ENCODE measurements at places on chromosomes 3 and 15.

DNA sequence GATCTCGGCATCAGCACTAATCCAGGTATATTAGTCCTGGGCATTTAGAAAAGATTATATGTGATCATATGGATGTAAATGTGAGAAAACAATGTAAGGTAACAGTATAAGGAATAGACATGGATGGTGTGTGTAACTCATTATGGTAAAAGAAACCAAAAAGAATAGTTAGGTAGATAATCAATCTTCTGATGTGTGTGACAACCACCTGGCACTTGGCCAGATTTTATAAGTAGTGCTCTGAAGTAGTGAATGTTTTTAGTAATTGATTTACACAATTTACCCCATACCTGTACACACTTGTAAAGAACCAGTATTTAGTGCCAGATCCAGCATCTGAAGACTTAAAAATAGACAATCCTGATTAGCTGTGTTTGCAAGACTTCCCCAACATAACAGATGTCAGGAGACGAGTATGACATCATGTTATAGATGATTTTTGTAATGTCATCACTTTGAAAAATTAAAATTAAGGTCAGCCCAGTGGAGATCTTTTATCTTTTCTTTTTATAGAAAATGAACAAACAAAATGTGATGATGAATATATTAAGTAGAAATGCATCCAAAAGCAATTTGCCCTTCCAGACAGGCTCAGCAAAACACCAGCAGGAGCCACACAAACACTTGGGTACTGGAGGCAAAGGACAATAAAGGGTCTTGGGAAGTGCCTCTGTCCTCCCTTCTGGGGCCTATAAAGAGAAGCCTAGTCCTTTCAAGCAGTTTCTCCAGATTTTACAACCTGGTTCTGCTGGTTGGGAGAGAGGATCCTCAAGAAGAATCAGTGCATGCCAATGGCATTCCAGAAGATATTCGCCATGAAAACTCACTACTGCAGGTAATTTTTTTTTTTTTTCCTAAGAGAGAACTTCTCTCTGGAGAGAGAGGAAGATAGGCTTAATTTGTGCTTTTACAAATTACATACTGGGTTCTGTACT, 140.7 kb downstream of the MECOM start:
- DNase-seq, result no peak

DNA sequence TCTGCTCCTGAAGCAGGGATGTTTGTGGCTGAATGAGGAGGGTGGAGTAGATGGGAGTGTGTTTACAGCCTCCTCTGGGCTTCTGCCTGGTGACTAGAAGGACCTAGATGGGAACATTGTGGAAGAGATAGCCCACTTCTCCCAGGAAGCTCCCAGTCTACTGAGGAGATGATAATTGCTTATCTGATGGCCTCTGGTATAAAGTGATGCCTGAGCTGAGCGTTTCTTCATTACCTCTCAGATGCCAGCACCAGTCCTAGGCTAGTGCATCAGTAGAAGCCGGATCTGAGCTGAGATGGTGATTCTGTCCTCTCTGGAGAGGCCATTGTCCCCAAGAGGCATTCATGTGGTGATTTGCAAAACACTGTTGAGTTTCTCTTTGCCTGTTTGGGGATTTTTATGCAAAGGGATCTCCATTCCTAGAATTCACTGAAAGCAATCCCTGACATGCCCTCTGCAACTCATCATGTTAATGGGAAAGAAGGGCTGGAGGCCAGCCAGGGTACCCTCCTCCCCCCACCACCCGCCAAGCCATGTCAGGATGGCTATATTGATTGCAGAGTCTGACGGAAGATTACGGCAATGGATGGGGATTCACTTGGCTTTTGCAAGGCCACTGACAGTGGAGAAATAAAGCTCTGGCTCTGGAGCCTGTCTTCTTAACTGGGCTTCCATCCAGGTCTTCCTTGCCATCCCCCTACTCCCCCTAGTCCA, 166.4 kb upstream of the ROPN1 start:
- DNase-seq, result no peak

- no peak for DNase-seq
Observed at GRCh38 chr3:95464346-95464745, 1350.0 kb upstream of the EPHA6 start.

DNA sequence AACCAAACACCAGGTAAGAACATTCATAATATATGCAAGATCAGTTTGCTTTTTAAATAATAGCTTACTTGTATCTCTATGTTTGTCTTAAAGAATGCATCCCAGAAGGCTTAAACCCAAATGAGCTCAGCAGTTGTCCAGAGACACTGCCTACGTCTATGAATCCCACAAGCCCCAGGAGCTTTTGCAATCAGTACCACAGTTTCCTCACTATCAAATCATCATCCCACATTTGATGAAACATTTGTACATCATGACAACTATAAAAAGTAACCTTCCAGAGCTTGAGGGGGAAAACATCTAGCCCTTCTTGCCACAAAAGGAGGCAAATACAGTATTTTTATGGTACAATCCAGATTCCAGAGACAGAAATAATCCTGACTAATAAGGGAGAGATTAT, 63.7 kb downstream of the ATP8B4 start:
- no peak for DNase-seq

DNA sequence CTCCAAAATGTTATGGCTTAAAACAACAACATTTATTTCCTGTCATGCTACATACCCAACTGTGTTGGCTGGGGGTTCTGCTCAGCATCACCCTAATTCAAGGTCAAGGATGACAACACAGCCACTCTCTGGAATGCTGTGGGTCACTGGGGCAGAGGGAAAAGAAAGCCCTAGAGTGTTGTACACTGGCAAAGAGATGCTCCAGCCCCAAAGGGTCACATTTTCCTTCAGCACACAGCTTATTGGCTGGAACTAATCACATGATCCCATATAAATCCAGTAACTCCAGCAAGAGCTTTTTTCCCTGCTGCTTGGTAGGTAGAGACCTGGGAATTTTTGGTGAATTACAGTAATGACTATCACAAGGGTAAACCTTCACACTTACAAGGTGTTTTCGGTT, 1041.4 kb downstream of the NTRK3 start:
- DNase-seq, result no peak

GRCh38 chr3:158506456-158506855, 64.5 kb upstream of the MLF1 start:
- no peak for DNase-seq

DNA sequence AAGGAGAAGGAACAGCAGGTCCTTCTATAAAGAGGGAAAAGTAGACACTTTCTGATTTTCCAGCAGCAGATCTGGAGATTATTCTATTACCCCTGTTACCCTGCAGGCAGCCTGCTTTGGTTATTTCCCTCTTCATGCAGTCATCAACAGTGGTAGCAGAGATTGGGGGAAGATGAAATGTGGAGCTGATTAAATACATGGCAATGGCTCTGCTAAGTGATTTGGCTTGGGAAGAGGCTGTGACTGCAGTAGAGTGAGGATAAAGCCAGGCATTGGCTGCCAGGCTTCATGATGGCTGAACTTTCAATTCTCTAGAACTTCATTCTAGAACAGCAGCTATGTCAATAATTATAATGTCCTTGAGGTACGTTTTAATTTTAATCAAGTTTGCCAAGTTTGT, 29.1 kb downstream of the PTX3 start:
- DNase-seq, result no peak

DNA sequence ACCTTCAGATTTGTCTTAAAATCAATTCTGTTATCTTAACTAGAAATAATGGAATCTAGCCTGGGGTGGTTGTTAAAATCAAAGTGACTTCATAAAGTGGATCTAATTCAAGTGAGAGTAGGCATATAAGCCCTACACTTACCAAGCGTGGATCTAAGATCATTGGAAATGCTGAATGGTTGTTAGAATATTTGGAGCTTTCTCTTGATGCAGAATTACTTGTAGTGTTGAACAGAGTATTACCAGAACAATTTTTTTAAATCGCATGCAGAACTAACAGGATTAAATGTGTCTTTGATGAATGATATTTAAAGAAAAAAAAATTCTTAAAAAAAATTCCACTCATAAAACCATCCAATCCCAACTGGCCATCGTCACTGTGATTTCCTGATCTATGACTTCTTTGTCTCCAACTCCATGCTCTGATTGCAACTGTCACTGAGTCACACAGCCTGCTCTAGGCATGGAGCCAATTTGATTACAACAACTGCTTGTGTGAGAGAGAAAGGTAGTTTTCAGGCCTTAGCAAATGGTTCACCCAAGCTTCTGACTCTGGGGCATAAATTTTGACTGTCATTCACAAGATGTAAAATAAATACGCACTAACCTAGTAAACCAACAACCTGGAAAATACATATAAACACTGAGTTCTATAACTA, 25.9 kb upstream of the SPRED1 start:
- DNase-seq, result peak; percentile 76

GRCh38 chr3:65861718-65862117, 177.0 kb downstream of the MAGI1 start:
- DNase-seq, result no peak

DNA sequence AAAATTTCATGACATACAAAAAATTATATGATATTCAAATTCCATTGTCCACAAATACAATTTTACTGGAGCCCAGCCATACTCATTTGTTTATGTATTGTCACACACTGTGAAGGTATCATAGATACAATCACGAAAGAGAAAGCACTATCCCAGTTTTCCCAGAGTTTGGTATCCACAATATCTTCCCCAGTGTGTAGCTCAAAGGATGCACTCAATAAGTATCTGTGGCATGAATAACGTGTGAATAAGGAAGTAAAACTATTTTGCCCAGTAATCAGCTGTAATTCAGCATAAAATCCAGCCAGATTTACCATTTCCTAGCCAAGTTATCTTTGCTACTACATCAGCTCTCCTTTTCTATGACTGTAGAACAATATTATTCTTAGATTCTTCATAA, 131.3 kb upstream of the KCNMB2 start:
- no peak for DNase-seq

DNA sequence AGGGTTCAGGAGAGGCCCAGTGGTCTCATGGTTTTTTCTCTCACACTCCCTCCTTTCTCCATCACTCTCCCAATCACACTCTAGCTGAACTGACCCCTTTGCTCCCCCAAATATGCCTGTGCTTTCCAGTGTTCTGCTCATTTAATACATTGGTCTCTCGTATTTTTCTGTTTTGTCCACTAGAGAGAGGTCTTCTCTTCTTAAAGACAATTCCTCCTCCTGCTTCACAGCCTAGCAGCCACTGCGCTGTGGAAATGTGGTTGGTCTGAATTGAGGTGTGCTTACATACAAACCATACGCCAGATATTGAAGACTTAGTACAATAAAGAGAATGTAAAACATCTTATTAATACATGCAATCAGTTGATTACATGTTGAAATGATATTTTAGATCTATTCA, 60.6 kb upstream of the XCR1 start:
- no peak for DNase-seq

DNA sequence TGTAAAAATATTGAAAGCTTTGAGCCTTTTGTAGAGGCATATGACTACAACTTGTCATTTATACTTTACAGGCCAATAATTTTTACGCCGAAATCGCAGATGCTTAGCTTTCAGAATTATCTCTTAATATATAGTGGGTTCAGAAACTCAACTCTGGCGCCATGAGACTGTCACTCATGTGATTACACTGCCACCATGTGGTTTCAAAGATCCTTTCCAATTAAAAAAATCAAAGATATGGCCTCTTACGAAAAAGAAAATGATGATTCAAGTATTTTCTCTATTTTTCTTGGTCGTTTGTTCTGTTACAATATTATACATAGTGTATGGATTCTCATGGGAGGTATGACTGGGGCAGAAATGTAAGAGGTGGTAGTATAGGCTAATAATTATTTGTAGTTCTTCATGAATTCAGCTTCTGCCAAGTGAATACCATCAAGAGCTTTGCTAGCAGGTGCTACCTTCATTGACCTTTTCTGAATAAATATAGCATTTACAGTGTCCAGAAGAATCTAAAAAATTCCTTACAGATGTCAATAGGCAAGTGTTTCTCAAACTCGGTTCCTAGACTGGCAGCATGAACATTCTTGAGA, 751.7 kb upstream of the GOLIM4 start:
- DNase-seq, result no peak

DNA sequence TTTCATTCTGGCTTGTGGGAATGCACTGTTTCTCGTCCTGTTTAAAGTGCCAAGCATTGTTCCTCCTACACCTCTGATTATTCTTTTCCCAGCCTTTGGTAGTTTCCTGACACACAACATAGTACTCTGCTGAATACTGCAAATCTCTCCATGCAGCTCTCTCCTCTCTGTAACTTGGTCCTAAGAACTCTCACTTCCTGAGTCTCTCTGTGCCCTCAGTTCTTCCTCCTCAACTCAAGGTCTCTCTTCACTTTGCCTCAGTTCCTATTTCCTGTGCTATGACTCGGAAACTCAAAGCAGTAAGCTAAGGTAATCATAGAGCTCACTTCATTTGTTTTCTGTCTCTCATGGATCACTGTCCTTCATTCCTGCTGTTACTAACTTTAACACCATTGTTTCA, 113.4 kb downstream of the ZNF280D start:
- no peak for DNase-seq

GRCh38 chr15:85014932-85015331, 33.3 kb downstream of the PDE8A start:
- DNase-seq, result no peak

GRCh38 chr3:119934249-119934648, 152.3 kb downstream of the NR1I2 start:
- no peak for DNase-seq

DNA sequence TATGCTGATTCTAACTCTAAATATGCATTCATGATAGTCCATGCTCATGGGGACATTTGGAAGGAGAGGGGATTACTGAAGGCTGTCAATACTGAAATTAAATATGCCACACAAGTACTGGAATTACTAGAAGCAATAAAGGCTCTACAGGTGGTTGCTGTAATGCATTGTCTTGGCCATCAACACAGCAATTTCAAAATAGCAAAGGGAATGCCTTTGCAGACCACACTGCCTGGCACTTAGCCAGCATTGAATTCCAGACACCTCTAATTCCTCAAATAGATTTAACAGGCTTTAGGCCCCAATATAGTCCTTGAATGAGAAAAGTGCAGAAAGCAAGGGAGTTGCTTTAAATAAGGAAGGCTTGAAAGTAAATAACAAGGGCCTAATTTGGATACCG, 115.8 kb upstream of the PLCL2 start:
- no peak for DNase-seq

DNA sequence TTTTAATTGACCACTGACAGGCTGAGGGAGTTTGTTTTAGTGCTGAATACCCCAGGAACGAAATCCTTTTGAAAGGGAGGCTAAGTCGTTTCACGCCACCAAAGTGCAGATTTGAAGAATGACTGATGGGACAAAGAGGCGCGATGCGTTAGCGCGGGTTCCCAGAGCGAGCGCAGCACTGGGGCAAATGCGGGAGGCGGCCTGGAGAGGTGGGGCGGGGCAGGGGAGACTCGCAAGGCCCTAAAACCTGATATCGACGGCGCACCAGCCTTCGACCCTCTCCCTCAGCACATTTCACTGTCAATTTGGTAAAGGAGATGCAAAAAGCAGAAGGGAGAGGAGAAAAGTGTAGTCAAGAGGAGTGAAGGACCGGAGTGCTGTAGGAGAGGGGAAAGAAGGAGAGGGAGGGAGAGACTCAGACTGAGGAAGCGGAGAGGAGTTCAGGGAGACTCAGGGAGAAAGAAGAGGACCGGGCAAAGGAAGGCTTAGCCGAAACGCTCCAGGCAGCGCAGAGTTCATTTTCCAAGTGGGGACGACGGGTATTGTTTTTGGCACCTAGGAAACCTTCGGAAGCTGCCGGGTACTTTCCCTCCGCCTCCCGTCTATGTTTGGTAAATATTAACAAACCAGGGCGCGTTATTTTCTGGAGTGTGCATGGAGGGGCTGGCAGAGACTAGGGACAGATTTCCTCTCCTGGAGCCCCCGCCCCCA, 3.8 kb upstream of the FOXB1 start:
- no peak for DNase-seq

- no peak for DNase-seq
Observed at GRCh38 chr3:85304360-85304964, 345.7 kb downstream of the CADM2 start.
